ENCODE measurements at places on chromosomes 4 and X. TPM values are rescaled to one million over a fixed set of nuclear protein-coding genes. Genes with fewer than 3 reads are reported as not detected.

The ZNF732 gene
- total RNA-seq = 5.1 TPM

The SUPT20HL2 gene
- not detected for total RNA-seq

The GAGE10 gene
- not detected for total RNA-seq

The GLRA2 gene
- 1.3 TPM for total RNA-seq

The SLC10A4 gene
- 2.0 TPM for total RNA-seq

The FDCSP gene
- total RNA-seq = not detected

The HSFX2 gene
- total RNA-seq = not detected

The TLR3 gene
- total RNA-seq = 0.19 TPM

The GPR82 gene
- not detected for total RNA-seq

The ALG13 gene
- total RNA-seq = 56.7 TPM

The TBC1D14 gene
- 58.0 TPM for total RNA-seq

The ODAPH gene
- not detected for total RNA-seq

The DRD5 gene
- total RNA-seq = not detected

The ASB9 gene
- 0.28 TPM for total RNA-seq

The POU3F4 gene
- 13.0 TPM for total RNA-seq

The ITM2A gene
- total RNA-seq = 0.93 TPM
